ENCODE measurements at places on chromosomes 1 and 21.

DNA sequence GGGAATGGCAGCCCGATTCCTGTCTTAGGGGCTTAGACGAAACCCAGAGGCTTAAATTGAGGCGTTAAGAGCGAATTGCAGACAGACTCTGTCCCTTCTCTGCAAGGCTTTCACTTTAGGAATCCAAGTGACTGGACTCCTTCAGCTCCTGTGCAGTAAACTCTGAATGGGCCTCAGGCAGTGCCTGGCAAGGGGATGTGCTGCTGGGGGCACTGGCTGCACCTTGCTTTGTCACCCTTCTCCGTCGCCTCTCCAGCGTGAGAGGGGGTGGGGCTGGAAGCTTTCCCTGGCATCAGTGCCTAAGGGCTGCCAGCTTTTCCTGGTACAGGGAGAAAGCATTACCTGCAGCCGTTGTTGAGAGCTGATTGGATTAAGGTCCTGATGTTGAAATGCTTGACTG, 39.9 kb upstream of the NFASC start:
- DNase-seq = no peak

GRCh38 chr1:111736548-111737215, 2.5 kb downstream of the INKA2 start:
- DNase-seq = no peak

DNA sequence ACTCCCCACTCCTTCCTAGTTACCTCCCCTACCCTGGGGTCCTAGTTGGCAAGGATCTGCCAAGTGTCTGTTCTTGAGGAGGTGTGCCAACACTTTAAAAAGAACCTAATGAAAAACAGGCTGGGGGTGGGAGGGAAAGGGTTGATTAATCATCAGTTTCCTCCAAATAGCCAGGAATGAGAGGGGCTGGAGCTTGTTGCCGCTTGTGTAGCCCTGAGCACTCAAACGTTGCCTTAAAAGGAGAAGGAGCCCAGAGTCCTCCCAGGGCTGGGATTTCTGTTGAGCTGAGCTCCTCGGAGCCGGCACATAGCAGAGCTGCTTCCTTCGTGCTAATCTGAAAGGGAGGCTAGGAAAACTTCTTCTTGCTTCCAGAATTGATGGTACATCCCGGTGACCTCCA, 15.9 kb downstream of the SHISA4 start:
- DNase-seq = peak; percentile 91

DNA sequence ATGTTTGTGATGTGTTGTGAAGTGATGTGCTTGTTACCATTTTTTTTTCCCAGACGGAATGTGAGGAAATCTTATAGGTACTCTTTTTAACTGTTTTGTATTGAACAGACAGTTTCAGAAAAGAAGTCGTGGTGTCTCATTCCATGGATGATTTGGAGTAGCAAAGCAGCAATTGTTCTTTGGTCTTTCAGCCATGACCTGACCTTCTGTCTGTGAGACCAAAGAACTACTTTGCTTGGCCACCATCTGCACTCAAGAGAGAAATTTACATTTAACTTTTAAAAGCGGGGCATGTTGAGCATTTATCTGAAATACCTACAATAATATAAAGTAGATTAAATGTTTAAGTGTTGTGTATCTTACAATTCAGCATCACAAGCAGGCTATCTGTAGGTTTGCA, 90.2 kb downstream of the SDCCAG8 start:
- no peak for DNase-seq

- no peak for DNase-seq
These were observed 21.6 kb downstream of the ATP2B4 start for GRCh38 chr1:203648276-203648675.

DNA sequence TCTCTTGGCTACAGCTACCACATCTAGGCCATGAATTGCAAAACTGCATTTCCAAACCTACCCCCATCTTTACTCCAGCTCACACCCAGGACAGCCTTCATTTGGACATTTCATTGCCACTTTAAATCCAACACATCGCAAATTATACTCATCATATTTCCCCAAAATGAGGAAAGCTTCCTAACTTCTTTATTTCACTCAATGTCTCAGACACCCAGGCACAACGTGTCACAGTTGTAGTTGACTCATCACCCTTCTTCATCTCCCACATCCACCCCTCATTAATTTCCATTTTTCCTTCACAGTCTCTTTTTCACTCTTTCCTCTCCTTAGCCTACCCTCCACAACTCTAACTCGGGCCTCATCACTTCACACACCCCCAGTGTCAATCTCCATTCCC, 6.7 kb downstream of the OTUD7B start:
- no peak for DNase-seq

DNA sequence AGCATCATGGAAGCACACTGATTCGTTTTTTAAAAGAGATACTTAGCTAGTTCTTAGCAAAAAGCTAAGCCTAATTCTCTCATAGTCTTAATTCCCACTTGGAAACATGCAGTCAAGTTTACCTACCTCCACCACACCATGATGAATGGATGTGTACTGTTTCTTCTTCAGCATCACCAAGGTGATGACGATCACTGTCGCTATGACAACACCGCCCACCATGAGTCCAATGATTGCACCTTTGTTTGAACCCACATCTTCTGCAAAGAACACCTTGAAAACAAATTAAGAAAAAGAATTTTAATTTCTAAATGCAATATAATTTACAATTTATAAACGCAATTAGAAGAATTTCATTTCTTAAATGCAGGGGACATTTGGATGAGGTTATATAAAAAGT, 156.8 kb downstream of the GABPA start:
- DNase-seq = no peak

- no peak for DNase-seq
These were observed 876 bp upstream of the NAV1 start for GRCh38 chr1:201537891-201538611.

- DNase-seq = no peak
These were observed 35.4 kb downstream of the CLCA1 start for GRCh38 chr1:86504137-86504479.

GRCh38 chr1:181676269-181676668, 193.0 kb downstream of the CACNA1E start:
- no peak for DNase-seq

DNA sequence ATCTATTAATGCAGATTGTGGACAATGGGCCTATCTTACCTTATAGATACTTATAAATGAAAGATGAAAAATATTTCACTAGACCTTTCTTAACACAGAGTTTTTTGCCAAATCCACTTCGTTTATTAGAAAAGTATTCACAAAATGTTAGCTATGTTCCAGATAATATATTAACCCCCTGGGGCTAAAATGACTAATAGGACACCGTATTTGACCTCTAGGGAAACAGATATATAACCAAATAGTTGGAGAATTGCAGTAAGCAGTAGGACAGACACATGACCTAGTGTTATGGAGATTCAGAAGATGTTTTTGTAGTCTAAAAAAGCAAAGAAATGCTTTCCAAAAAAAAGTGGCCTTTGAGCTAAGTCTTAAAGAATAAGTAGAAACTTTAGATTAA, 106.9 kb downstream of the SEC16B start:
- no peak for DNase-seq

DNA sequence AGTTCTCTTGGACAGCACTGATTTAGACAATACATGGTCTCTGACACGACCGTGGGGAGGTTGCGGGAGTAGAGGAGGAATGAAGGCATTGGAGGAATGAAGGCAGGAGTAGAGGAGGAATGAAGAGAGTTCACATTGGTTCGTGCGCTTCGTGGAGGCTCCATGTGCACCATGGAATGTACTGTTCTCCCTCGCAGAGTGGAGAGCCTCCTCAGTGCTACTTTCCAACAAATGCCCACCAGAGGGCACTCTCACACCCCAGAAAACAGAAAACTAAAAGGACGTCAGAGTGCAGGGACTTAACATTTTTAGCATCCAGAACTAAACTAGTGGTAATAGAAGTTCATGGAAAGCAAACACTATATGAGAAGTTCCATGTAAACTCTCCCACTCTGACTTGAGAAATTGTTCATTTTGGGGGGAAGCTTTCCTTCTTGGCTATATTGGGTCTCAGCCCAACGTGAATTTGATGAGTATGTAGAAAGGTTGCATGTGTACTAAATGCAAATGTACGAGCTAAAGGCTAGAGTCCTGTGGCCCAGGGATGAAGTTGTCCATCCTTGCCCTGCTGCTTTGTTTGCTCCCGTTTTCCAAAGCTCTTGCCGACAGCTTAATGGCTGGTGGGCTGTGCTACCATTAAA, 211.6 kb downstream of the LMX1A start:
- peak; percentile 8 for DNase-seq

- DNase-seq = no peak
These were observed 8.5 kb downstream of the C1orf141 start for GRCh38 chr1:67126111-67126746.

DNA sequence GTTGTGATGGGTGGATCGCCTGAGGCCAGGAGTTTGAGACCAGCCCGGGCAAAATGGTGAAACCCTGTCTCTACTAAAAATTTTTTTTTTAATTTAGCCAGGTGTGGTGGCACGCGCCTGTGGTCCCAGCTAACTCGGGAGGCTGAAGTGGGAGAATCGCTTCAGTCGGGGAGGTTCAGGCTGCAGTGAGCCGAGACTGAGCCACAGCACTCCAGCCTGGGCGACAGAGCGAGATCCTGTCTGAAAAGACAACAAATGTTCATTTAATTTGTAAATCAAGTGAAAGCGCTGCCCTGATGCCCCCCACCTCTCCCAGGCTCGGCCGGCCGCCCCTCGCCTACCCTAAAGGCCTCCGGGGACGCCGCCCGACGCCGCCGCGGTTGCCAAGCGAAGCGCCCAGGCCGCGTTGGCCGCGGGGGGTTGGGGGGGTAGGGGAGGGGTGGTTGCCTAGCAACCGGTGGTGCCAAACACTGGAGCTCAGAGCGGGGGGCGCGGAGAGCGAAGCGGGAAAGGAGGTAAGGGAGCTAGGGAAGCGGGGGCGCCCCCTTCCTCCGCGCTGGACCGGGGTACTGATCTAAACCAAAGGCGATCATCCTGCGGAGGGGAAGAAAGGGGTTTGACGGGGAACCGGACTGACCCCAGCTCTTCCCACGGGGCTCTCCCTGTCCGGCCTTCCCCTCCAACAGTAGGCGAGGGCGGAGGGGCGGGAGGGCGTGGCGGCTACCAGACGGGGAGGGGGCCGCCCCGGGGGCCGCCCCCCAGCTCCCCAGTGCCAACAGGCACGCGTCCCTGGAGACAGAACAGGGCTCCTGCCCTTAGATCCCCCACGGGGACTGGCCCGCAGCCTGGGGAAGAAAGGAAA, at the start of gene TEKT2:
Gene TEKT2 (plus strand): TSS at position 460 of the 862 bp plus-strand sequence. CDS start 828 bp downstream, outside the sequence.
- DNase-seq = no peak

DNA sequence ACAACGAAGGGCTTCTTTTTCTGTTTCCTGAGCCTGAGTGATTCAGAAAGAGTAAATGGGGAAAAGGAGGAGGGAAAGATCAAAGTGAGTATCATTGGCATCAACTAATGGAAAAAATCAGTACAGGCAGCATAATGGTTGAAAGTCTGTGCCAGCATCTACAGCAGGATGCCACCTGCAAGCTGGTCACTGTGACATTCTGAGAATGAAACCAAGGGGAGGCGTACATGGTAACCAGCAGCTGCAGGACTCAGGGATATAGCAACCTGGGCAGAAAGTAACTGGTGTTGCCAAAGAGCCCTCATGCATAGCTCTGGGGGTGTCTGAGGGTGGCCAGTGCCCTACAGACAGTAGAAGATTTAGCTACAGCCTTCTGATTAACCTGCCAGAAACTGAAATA, 305.9 kb downstream of the BRINP2 start:
- no peak for DNase-seq

- no peak for DNase-seq
These were observed 973.5 kb upstream of the B3GALT2 start for GRCh38 chr1:194159941-194160340.

DNA sequence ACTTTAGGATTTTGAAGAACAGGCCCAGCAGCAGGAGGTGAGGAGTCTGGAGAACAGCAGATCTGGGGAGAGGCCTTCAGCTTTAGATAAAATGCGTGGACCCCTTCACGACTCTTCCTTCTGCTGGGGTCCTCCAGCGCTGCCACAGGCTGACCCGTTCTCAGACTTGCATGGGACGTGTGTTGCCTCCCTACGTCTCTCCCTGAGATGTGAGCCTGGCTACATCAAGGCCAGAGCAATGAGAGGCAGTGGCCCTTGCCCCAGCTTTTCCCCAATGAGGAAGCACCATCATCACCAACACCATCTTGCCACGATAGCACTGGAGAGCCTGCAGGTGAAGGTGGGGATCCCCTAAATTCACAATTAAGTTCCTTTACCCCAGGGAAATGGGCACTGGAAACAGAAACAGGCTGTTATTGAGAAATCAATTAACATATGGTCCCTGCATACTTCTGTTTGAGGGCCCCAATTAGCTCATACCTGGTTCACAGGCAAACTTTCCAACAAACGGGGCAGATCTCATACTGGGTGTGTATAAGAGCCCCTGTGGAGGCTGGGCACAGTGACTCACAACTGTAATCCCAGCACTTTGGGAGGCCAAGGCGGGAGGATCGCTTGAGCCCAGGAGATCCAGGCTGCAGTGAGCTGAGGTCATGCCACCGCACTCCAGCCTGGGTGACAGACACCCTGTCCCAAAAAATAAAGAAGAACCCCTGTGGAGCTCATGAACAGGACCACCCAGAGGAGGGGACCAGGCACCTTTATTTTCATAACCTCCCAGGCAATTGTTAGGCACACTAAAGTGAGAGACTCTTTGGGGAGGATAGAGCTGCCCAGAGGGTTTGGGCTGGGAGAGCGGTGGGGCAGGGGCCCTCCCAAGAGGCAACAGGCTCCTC, 12.1 kb upstream of the ADAMTSL4 start:
- DNase-seq = no peak

DNA sequence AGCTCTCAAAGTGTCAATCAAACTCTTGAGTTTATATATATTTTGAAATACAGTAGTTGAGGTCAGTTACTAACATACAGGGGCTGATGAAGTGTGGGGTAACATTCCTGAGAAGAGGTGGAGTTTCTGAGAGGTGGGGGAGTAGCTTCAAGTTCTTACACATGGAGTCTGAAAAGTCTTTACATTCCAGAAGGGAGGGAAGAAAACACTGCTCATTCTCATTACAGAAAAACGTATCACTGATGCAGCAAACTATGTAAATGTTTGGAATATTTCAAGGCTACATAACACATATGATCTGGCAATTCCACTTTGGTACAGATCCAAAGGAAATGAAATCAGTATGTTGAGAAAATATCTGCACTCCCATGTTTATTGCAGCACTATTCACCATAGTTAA, 1065.8 kb upstream of the B3GALT2 start:
- peak; percentile 73 for DNase-seq

GRCh38 chr1:182384387-182384960, 7.1 kb downstream of the GLUL start:
- no peak for DNase-seq

DNA sequence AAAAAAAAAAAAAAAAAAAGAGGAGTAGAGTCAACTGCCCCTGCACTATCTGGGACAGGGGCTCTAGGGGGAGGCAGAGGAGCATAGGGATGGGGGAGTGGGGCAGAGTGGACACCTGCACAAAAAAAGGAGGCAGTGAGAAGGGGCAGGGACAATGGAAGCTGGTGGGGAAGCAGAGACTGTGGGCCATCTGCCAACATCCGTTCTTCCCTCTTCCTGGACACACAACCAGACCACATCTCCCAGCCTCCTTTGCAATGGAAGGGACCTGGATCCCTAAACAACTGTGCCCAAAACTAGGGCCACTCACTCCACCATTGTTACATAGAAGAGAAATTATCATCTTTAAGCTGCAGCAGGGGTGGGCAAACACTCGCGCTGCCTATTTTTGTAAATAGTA, 38.4 kb downstream of the NEK2 start:
- no peak for DNase-seq

- DNase-seq = no peak
These were observed 74.7 kb downstream of the KIFAP3 start for GRCh38 chr1:169999761-170000160.
